ENCODE measurements at places on chromosomes 1 and 21.

- ATAC-seq, result no peak
Observed at GRCh38 chr21:42725416-42725930, 72.1 kb downstream of the PDE9A start.

DNA sequence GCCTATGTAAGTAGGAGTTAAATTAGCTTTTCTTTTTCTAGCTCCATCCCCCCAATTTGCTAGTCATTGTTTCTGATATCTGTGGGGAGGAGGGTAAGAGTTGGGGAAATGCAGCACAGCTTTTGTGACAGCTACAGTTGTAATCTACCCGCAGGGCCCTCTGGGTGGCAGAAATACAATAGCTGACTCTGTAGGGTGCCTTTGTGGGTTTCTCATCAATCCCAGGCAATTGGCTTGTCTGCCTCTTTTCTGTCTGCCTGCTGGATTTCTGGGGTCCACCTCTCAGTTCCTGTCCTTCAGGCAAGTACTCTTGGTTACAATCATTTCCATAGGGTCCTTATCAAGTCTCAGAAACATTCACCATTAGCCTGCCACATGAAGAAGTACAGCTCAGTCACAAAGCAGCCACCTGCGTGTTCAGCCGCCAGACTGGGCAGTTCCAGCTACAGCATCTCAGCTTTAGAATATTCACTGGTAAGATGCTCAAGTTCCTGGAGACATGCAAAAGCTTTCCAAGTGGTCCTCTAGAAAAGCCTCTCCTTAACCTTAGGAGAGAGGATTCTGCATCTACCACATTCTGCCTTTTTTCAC, 19.2 kb upstream of the SLC44A5 start:
- no peak for ATAC-seq

- ATAC-seq, result no peak
Observed at GRCh38 chr21:45324489-45325205, 37.0 kb upstream of the POFUT2 start.

DNA sequence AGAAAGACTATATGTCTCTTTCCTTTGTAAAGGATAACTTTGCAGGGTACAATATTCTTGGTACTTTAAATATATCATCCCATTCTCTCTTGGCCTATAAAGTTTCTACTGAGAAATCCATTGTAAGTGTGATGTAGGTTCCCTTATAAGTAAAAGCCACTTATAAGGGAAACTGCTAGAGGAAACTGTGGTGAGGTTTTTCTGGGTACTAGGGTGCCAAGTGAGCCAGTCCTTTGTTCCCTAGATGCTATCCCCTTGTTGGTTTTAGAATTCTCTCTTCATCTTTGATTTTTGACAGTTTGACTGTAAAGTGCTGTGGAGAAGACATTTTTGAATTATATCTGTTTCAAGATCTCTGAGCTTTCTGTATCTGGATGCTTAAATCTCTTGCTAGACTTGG, 108.9 kb upstream of the NEK7 start:
- ATAC-seq, result no peak

DNA sequence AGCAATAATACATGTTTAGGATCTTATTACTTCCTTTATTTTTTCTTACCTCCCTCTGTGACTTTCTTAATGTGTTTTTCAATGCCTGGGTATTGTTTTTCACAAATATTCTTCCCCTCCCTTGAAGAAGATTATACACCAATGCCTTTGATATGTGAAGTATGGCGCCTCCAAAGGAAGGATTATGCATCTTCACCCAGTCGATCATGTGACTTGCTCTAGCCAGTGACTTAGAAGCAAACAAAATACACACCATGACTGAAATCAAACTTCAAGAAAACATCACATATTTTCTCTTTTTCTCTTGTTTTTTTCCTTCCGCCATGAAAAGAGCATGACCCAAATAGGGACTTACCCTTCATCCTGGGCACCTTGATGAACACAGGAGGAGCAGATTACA, 297.1 kb downstream of the NCAM2 start:
- ATAC-seq, result no peak

DNA sequence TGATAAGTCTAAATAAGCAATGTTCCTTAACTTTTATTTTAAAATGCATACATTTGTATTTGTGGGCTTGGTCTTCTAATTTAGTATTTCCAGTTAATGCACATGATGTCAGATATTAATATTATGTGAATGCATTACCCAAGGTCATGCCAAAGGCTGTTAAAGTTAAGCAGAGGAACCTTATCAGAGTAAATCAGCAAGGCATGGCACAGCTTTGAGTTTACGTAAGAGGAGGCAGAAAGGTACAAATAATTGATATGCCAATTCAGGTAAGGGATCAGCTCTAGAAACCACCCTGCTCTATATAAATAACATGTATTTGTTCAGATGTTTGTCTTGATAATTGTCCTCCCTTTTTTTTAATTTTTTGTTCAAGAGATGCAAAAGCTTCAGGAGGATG, 64.5 kb upstream of the CHRM3 start:
- no peak for ATAC-seq

- ATAC-seq, result no peak
Observed at GRCh38 chr1:211975152-211975941, 60.0 kb downstream of the INTS7 start.

- ATAC-seq, result no peak
Observed at GRCh38 chr1:213988507-213989001, 781 bp downstream of the PROX1 start.

DNA sequence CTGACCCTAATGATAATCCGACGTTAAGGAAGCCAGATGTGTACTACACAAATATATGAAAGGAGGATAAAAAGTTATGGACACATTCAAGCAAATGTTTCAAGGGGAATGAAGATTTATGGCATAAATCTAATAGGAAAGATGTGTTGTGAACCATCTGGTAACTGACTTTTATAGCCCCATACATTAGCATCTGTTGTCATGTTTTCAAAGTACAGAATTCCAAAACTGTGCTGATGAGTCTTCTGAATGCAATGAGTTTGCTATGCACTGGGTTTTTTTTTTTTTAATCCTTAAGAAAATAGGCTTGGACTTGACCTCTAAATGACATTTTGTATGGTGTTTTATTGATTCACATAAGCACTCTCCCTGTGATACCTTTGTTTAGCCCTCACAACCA, 158.5 kb upstream of the ESRRG start:
- ATAC-seq, result no peak

DNA sequence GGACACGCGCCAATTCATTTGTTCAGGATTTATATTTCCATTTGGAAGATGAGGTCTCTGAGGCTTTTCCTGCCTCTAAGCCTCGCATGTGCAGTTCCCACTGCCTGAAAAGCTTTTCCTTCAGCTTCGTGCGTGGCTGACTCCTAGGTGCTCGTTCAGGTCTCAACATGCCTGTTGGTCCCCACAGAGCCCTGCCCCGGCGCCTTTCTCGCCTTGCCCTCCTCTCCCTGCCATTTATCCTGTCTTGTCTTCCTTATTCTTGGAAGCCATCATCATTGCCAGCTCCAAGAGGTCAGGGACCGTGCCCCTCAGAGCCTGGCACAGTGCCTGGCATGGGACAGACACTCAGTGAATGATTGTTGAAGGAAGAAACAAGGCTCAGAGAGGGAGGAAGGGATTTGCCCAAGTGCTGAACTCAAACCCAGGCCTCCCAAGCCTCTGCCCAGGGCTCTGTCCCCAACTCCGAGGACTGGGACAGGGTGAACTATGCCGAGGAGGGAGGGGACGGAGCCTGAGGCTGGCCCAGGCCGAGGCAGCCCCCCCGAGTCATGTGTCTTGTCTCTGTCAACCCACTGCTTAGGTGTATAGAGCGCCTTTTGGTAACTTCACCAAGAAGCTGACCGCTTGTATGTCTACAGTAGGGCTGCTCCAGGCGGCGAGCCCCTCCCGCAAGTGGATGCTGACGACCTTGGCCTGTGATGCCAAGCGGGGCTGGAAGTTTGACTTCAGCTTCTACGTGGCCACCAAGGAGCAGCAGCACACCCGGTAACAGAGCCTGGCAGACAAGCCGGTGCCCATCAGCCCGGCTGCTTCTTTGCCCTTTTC, 47.3 kb downstream of the DISP3 start:
- no peak for ATAC-seq

GRCh38 chr1:226656601-226657277, 82.3 kb downstream of the ITPKB start:
- ATAC-seq, result no peak

- no peak for ATAC-seq
Observed at GRCh38 chr1:41696381-41696780, 211.9 kb upstream of the EDN2 start.

DNA sequence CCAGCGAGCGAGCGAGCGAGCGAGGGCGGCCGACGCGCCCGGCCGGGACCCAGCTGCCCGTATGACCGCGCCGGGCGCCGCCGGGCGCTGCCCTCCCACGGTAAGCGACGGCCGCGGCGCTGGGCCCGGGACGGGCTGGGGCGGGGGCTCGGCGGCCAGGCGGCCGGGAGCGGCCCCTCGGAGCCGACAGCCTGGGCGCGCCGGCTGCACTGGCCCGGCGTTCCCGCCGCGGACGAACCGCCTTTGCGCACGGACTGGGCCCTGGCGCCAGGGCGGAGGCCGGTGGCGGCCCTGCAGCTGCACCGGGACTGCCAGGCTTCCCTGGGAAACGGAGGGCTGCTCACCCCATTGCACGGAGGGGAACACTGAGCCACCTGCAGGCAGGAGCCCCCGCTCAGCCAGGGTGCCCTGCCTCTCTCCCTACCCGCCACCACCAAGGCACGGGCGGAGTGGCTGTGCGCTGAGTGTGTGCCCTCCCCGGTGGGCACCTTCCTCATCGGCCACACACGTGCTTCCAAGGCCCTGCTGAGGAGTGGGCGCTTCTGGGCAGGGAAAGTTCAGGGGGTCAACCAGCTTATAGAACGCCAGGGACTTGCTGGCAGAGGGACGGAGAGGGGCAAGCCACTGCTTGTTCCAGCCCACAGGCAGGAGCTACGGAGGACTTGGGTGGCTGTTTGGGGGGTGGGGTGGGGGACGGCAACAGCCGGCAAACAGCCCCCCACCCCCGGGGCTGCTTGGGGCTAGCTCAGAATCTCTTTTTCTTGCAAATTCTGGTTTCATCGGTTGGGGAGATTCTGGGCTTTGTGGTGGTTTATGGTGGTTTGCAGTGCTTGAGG, 532 bp downstream of the CSF1 start:
- peak; percentile 15 for ATAC-seq

DNA sequence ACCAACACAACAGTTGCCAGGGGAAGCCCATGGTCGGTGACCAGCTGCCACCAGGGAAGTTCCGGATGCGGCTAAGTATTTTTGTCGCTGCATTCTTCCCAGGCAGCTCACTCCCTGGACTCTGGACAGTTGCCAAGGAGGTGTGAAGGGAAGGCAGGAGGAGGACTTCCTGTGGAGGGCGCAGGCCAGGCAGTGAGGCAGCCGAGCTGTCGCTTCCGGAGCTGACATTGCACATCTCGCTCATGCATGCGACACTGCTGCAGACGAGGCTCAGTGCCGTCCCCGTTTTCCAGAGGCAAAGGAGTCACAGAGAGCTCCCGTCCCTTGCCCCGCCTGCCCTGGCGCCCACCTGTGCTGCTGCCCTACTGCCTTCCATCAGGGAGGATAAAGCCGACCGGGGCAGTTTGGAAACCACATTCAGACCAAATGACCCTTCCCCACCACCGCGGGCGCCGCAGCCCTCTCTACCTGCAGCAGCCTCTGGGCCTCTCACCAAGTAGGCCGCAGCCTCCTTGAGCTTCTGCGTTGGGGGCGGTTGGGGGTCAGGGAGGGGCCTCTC, 81.4 kb downstream of the NENF start:
- no peak for ATAC-seq

- ATAC-seq, result no peak
Observed at GRCh38 chr1:66452982-66453381, 81.0 kb upstream of the SGIP1 start.

GRCh38 chr1:14138687-14139086, 438.7 kb downstream of the PRDM2 start:
- no peak for ATAC-seq

DNA sequence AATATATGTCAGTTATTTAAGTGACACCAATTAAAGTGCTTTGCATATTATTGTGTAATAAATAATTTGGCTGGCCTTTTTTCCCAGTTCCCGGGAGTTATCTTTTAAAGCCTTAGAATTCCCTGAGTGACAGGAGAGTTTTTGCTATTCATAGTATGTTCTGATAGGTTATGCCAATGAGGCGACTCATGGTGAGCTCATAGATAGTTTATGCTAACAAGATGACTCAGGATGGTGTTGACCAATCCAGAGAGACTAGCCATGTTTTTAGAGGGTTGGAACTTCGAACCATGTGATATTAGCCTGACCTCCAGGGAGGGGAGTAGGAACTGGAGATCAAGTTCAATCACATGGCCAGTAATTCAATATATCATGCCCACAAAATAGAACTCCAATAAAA, 310.8 kb downstream of the USP25 start:
- ATAC-seq, result no peak

- ATAC-seq, result no peak
Observed at GRCh38 chr21:21019681-21020080, 21.5 kb downstream of the NCAM2 start.

GRCh38 chr1:61428146-61428545, 296.8 kb downstream of the TM2D1 start:
- no peak for ATAC-seq

DNA sequence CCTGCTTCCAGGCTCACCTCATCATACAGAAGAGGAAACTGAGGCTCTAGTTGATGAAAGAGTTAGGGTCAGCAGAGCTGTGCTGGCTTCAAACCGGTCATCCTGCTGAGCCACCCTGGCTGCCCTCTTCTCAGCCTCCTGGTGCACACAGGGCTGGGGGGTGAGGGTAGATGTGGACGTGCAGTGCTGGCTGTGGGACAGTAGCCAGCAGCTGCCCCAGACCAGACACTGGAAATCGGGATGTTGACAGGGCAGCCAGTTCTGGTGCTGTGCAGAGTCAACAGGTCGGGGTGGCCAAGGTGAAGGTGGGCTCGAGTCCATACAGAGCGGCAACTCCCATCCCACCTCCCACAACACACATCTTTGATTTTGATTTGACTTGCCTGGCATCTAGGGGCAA, 1.5 kb upstream of the CLCNKA start:
- ATAC-seq, result no peak

GRCh38 chr1:1783320-1783719, 5.0 kb upstream of the NADK start:
- no peak for ATAC-seq

DNA sequence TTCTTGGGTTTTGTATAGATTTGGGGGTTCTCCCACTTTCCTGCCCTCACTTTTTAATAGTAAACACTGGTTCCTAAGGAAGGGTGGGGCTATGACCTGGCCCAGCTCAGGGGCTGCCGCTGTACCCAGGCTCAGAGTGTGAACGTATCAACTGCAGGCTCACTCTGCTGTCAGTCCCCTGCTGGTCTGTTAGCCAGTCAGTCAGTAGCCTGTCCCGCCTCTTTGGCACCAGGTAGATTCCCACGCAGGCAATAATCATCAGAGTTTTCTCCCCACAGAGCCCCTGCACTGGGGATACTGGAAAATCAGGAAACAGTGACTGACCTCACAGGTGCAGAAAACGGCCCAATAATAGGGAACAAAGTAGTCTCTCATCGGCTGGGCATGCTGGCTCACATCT, 15.0 kb upstream of the ALPL start:
- no peak for ATAC-seq

DNA sequence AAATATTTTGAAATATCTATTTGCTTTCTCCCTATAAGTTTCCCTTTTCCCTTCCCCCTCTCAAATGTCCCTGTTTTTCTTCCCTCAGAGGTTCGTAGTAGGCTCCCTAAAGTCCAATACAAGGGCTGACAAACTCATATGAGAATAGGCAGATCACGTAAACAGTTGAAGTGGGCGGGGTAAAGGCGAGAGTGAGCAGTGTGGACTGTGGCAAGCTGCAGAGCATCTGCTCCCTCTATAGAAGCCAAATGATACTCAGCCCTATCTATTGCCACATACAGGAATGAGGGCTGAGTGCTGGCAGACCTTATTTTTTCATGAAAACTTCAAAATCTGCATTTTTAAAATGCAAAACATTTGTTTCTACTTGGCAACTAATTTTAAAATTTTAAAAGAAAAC, 26.3 kb downstream of the PRDX6 start:
- ATAC-seq, result no peak

Data from activated CD4-positive, CD25-positive, alpha-beta regulatory T cell treated with anti-CD3 and anti-CD28 coated beads, Interleukin-2, amount 50 U/mL, for 24 hours (primary cell).